ENCODE measurements at places on chromosomes 4 and X.

GRCh38 chr4:173434231-173434630 is 35.3 kb upstream of the SCRG1 start:
- DNase-seq: no peak

GRCh38 chr4:125116431-125116830 is 198.3 kb upstream of the FAT4 start:
- no peak for DNase-seq

- DNase-seq: no peak
These were observed 511.6 kb downstream of the PACRGL start for GRCh38 chr4:21211846-21212245.

GRCh38 chr4:22556495-22556894 is 40.6 kb upstream of the ADGRA3 start:
- DNase-seq: no peak

- DNase-seq: no peak
These were observed at the start of gene IGSF1 for GRCh38 chrX:131288738-131289511. IGSF1 (minus strand) TSS chrX:131289306; CDS start chrX:131286674, 2,632 bp downstream.

GRCh38 chrX:13005661-13006473 is 31.0 kb downstream of the TMSB4X start:
- no peak for DNase-seq

- no peak for DNase-seq
These were observed 5.5 kb upstream of the DCTD start for GRCh38 chr4:182922501-182923284.

GRCh38 chr4:165312506-165312905 is 15.0 kb upstream of the MSMO1 start:
- peak; percentile 6 for DNase-seq

- no peak for DNase-seq
These were observed 24.4 kb upstream of the PLAC8 start for GRCh38 chr4:83138946-83139345.

GRCh38 chrX:49932791-49933190 is 10.4 kb downstream of the CLCN5 start:
- no peak for DNase-seq

Measured in NCI-H226 (cell line).